ENCODE measurements at places on chromosomes 2 and 18.
A peak's percentile ranks its signal among the peaks of the same experiment; 100 is the strongest.

- no peak for ATAC-seq
Measured at GRCh38 chr2:21396252-21396651, 272.5 kb downstream of the TDRD15 start.

DNA sequence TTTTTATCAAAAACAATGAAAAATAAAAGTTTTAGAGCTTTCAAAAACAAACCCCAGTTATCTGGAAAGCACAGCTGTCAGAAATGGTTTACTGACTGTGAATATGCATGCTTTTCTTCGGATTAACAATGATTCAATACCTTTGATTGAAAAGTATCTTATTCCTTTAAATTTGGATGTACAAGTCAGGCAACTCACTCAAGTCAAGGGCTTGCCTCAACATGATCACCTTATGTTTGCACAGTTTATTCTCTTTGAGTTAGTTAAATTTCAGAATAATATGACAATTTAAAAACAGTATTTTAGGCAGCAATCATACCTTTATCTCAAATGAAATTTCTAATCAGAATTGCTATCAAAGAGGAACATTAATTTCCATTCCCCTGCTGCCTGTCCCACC, 108.8 kb upstream of the FOSL2 start:
- no peak for ATAC-seq

- peak; percentile 80 for ATAC-seq
Measured at GRCh38 chr2:20584399-20585358, 66.2 kb downstream of the HS1BP3 start.

DNA sequence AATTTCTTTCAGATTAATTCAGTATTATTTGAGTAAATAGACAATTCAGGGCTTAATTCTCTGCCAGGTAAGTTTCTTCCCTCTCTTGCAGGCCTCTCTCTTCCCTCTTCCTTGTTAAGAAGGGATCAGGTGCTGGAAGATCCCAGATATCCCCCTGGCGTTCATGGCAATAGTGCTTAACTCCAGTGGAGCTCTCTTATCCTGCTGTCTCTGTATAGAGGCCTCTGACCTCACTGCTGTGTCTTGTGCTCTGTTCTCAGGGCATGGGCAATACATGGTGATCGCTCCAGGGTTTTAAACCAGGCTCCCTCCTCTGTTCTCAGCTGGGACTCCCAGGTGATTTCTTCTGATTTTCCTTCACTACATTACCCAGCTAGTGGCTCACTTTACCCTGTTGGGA, 226.8 kb downstream of the MC4R start:
- ATAC-seq = no peak

- ATAC-seq = no peak
Measured at GRCh38 chr2:171320731-171321130, 113.1 kb downstream of the METTL8 start.

GRCh38 chr2:35857498-35857897, 498.1 kb upstream of the CRIM1 start:
- ATAC-seq = peak; percentile 16

GRCh38 chr2:73368781-73369180, 16.9 kb upstream of the ALMS1 start:
- no peak for ATAC-seq

- ATAC-seq = no peak
Measured at GRCh38 chr18:26506012-26506411, 42.3 kb downstream of the KCTD1 start.

- ATAC-seq = no peak
Measured at GRCh38 chr2:226440127-226440918, 359.3 kb downstream of the IRS1 start.

GRCh38 chr2:146762786-146763185, 1082.0 kb upstream of the ACVR2A start:
- no peak for ATAC-seq

GRCh38 chr2:160735696-160736095, 242.1 kb upstream of the RBMS1 start:
- no peak for ATAC-seq

- no peak for ATAC-seq
Measured at GRCh38 chr2:26161926-26162325, 11.0 kb upstream of the GAREM2 start.

GRCh38 chr2:1738646-1739302, 5.5 kb downstream of the PXDN start:
- ATAC-seq = no peak

DNA sequence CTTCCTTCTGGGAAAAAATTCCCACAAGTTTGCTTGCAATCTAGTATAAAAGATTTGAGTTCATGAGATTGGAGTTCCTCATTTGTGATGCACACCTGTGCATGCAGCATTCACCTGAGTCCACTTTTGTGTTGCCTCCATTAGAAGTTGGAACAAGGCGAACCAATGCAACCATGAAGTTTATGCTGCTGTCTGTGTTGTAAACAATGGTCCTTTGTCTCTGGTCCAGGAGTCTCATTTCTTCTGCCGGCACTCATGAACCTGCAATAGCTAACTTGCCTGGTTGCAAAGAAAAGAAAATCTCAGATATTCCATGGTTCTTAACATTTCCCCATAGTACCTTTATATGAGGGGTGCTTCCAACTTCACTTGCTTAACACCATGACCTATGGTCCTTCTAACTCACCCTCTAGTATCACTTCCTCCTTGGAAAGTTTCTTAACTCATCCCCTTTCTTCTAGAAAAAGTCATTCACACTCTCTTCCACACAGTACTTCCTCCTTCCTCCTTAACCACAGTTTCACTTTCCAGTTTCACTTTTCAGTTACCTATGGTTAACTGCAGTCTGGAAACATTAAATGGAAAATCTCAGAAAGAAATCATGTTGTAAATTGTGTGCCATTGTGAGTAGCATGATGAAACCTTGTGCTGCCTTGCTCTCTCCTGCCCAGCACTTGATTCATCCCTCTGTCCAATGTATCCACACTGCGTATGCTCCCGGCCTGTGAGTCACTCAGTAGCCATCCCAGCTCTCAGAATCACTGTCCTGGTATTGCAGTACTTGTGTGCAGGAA, 128.8 kb upstream of the TRIB2 start:
- ATAC-seq = peak; percentile 99

GRCh38 chr2:230842473-230842872, 22.3 kb upstream of the ITM2C start:
- ATAC-seq = no peak

DNA sequence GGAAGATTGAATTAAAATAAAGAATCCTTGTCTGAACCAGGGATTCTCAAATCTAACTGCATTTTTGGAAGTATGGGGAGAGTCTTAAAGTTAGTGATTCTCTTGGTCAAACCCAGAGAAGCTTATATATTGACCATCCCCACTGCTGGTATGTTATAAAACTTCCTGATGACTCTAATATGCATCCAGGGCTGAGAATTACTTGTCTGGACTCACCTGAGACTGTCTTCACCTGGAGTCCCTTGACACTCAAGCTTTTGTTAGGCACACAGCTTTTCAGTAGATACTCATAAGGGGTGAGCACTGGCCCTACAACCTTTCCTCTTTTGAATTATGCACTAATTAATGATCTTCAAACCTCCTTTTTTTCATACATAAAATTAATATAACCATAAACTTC, 149.6 kb upstream of the GULP1 start:
- ATAC-seq = no peak

DNA sequence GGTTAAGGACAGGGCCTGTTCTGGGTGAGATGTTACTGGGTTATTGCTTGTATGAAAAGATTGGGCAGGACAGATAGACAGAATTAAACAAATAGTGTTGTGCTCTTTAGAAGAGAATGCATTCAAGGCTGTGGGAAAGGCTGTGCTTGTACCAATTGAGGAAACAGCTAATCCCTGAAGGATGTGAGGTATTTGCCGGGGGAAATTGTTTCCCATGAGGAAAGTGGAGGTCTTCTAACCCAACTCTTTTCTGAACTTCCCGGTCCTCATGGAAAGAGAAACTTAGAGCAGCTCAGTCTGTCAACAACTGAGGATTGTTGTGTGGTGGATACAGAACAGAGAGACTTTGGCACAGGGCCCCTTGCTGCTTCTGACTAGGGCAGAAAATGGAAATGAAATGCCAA, 9.5 kb downstream of the SLC1A4 start:
- ATAC-seq = no peak

GRCh38 chr2:60581433-60582282, 28.2 kb upstream of the BCL11A start:
- ATAC-seq = peak; percentile 96

DNA sequence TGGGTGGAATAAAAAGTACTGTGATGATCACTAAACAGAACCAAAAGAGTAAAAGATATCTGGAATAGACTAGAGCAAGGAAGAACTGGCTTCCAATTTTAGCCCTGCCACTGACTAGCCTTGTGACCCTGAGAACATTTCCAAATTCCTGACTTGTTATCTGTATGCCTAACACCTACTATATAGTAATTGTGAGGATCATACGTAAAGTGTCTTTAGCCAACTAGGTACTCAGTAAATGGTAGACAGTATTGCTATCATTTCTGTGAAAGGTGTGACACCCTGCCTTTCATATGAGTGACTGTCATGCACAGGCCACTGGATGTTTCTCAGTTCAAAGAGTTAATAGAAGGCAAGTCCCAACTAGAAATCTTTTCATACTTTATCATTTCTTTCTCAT, 29.8 kb downstream of the CYTIP start:
- no peak for ATAC-seq

DNA sequence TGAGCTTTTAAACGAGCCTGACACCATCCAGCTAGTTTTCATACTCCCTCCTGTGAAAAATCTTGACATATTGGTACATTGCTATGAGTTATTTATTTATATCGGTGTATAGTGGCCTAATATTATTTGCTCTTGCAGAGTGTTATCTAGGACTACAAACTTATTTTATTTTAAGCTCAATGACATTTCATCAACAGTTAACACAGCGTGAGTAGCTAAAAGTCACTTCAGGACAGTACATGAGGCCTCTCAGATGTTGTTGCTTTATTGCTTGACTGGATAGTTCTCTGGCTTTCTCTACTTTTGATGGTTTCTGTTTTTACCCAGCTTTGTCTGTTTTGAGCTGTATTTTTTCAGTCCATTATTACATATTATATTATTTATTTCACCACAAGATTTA, 172.9 kb upstream of the KLF7 start:
- ATAC-seq = no peak

DNA sequence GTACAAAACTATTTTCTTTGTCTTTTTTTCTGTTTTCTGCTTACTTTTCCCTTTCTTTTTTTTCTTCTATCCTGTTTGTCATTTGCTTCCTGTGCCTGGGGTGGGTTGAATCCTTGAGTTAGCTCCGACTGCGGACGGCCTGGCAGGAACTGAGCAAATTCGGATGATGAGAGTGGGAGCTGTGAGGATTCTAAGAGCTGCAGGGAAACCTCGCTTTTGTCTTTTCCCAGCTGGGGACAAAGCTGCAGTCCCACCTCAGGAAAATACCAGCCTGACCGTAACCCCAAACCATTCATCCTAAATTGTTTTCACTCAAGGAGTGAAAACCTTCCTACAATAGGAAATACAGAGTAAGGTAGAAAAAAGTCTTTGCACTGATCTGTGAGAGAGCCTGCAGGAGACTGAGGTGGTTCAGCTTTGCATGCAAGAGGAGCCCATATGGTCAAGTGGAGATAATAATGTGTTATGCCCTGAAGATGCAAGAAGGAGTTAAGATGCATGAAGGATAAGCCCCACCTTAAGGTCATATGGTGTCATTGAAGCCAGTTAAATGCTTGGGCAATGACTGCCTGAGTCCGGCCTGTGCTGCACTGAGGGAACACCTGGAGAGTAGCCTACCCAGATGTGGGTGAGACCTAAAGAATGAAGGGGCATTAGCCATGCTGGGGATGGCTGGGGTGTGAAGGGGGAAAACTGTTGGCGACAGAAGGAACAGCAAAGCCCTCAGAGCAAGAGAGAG, 31.7 kb upstream of the ARL4C start:
- ATAC-seq = no peak

DNA sequence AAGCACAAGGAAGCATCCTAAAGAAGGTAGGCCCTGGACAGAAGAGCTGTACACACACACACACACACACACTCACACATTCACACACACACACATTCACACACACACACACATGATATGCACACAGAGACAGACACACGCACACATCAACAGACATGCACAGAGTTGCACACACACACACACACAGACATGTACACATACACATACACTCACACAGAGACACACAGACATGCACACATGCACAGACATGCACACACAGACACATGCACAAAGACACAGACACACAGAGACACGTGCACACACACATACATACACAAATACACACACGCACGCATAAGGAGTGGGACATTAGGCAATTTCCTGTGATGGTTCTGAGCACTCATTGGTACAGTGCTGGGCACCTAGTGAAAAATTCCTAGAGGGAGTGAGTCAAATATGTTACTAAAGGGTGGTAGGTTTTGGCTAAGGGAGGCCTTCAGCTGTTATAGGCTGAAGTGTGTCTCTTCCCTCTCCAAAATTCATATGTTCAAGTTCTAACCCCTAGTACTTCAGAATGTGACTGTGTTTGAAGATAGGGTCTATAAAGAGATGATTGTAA, 26.4 kb downstream of the THNSL2 start:
- ATAC-seq = no peak

DNA sequence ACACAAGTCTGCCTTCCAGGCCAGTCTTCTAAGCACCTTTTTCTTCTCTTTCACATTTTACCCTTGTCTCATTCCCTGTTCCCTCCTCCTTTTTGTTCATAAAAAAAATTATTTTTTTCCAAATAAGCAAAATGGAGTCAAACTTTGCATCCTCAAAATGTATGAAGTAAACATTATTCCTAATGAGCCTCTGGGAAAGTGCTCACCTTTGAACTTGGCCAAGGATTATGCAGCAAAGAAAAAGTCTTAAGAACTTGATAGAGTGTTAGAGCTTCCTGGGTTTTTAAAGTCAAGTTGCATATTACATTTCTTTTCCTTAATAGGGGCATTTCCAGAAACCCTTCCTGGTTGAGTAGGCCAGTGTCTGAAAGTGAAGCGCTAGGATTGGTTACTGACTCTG, 31.6 kb downstream of the EPAS1 start:
- ATAC-seq = no peak

GRCh38 chr2:215609089-215610032, 173.5 kb upstream of the FN1 start:
- peak; percentile 60 for ATAC-seq

DNA sequence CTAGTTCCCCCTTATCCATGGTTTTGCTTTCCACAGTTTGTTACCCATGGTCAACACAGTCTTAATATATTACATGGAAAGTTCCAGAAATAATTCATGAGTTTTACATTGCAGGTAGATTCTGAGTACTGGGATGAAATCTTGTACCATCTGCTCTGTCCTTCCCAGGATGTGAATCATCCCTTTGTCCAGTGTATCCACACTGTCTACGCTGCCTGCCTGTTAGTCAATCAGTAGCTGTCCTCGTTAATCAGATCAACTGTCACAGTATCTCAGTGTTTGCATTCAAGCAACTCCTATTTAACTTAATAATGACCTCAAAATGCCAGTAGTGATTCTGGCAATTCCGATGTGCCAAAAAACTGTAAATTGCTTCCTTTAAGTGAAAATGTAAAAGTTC, 76.3 kb downstream of the DYNC1I2 start:
- no peak for ATAC-seq

DNA sequence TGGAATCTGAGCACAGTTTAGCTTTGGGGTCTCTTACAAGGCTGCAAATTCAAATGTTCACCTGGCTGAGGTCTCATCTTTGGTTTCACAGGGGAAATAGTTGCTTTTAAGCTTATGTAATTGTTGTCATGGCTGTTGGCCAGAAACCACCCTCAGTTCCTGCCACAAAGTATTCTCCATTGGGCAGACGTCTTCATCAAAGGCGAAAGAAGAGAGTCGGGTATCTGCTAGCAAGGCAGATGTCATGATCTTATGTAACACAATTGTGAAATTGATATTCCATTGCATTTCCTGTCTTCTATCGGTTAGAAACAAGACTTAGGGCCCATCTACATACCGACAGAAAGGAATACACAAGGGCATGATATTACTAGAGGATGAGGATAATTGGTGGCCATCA, 816.2 kb downstream of the MBD2 start:
- ATAC-seq = no peak

Measured in motor neuron (in vitro differentiated cells).